Endothelial cell (in vitro differentiated cells): ENCODE measurements at places on chromosomes 16 and 17.

- DNase-seq: no peak
Measured at GRCh38 chr17:11487469-11487868, 110.8 kb upstream of the DNAH9 start.

- no peak for DNase-seq
Measured at GRCh38 chr16:17154981-17155380, 315.8 kb downstream of the XYLT1 start.

DNA sequence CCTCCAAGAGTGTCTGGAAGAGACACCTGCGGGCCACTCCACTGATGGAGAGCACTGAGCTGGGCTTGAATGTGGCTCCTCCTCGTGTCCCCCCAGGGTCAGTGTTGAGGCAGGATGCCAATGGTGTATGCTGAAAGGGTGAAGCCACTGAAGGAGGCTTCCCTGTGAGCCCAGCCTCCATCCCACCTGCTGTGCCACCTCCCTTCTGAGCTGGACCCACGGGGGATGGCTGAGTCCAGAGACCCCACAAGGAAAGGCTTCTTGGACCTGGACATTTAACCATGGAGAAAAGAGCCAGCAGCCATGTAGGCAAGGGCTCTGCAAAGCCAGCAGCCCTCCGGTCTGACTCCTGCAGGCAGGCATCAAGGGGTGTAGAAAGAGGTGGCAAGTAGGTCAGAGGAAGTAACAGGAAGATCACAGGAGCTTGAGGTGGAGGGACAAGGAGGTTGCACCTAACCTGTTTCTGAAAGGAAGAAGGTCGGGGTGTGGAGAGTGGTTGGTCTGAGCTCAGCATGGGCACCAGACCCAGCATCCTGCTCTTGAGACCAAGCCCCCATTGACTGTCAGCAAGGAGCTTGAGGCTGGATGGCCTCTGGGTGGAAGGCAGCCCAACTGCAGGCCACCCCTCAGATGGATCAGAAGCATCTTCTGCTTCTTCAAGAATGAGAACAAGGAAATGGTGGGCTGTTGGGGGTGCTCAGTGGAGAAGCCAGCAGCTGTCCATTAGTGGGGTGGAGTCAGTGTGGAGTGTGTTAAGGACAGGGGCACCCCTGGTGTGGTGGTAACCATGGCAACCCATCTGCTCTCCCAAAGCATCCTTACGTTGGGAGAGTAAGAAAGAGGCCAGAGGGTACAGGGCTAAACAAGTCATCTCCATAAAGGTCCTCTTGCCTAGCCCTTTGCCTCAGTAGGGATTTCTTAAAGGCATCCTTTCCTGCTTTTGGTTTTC, 80.7 kb downstream of the PLD6 start:
- DNase-seq: no peak

DNA sequence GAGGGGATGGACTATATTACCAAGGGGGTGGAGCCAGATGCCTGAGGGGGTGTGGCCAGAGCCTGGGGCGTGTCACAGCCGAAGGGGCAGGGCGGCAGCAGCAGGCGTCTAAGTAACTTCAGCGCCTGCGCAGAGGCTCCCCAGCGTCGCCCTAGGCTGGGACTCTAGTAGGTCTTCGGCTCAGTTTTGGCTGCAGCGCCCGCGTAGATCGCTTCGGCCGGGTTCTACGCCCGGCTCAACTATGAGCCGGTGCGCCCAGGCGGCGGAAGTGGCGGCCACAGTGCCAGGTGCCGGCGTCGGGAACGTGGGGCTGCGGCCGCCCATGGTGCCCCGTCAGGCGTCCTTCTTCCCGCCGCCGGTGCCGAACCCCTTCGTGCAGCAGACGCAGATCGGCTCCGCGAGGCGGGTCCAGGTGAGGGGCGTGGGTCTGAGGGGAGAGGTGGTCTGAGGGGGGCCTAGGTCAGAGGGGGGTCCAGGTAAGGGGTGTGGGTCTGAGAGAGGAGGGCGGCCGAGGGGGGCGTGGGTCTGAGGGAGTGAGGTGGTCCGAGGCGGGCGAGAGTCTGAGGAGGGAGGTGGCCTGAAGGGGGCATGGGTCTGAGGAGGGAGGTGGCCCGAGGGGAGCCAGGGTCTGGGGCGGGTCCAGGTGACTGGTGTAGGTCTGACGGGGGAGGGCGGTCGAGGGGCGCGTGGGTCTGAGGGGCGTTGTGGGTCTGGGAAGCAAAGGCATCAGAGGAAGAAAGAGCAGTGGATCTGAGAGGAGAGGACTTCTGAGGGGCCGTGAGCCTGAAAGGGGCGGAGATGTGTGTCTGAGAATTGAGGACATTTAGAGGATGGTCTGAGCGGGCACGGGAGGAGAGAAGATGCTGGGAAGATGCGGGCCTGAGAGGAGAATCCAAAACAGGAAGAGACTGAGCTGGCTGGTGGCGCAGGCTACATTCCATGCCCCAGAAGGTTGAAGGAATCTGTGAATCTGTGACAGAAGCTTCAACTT, at the start of gene LPCAT2:
Gene LPCAT2 (plus strand): TSS at position 132 of the 991 bp plus-strand sequence. CDS start 110 bp downstream, at position 242.
- peak; percentile 88 for DNase-seq

DNA sequence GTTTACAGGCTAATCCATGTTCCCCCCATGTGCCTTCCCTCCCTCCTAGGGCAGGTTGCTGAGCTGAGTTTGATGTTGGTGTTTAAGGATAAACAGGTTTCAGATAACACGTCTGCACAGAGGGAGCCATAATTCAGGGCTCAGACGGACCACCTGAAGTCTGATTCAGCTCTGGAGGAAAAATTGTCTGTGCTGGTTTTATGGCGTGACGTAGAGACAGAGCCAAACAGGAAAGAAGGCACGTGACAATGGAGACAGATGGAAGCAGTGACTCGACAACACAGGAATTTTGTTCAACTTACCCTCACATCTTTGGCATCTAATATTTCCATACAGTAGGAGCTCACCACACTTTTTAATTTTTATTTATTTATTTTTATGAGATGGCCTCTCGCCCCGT, 10.7 kb upstream of the USP10 start:
- DNase-seq: no peak

- DNase-seq: no peak
Measured at GRCh38 chr16:86398622-86399021, 111.7 kb upstream of the FOXF1 start.

DNA sequence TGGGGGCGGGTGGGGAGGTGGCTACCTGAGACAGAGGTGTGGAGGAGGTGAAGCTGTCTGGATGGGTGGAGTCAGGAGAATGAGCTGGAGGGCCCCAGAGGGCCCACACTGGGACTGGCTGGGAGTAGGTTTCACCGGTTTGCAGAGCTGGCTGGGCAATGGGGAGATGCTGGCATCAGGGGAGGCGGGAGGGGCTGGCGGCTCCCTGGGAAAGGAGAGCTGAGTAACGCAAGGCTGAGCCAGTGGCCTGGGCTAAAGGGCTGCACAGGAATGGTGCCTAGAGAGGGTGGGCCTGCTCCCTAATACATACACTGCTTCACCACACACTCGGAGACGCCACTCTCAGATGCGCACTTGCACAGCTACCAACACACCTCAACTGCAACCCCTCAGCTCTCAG, 12.4 kb downstream of the P3H4 start:
- DNase-seq: no peak

- no peak for DNase-seq
Measured at GRCh38 chr16:27822529-27822928, 241.0 kb downstream of the GSG1L start.

DNA sequence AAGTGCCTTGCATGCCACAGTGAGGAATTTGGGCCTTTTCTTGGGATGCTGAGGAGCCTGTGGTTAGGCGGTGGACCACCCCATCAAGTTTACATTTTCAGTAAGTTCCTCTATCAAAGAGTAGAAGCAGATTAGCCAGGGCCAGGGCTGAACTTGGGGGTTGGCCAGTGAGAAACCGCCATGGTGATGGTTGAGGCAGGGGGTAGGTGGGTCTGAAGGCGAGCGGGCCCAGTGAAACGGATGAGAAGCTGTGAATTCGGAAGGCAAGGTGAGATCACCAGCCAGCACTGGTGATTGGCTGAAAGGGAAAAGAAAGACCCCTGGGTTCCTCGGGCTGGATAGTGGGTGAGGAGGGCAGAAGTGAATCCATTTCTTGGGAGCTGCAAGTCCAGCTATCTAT, 311.4 kb downstream of the CBLN1 start:
- DNase-seq: no peak

DNA sequence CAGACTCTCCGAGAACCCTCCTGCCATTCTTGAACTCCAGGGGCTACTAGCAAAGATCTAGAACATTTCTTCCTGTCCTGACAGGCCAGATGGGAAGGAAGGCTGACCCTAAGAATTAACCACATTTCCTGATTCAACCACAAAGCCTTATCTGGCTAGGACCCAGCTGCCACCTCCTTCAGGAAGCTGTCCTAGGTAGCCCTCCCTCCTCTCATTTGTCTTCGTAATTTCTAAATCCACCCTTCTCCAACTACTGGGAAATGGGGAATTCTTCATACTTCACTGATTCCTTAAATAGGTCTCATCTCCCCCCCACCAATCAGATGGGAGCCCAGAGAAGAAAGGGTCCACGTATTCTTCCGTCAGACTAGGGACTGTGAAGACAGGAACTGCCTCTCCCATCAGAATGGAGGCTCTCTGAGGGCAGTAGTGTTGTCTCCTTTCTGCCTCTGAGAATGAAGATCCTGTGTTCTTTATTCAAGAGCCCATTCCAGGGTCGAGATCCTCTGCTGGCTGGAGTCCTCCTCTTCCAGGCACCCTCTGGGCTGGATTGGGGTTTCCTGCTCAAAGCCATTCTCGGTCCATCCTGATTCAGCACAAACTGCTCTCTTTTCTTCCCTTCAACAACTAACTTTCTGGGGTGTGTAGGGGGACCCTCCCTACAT, 2.1 kb downstream of the SAMD14 start:
- DNase-seq: no peak

GRCh38 chr16:23025692-23026307, 123.5 kb downstream of the USP31 start:
- DNase-seq: no peak

DNA sequence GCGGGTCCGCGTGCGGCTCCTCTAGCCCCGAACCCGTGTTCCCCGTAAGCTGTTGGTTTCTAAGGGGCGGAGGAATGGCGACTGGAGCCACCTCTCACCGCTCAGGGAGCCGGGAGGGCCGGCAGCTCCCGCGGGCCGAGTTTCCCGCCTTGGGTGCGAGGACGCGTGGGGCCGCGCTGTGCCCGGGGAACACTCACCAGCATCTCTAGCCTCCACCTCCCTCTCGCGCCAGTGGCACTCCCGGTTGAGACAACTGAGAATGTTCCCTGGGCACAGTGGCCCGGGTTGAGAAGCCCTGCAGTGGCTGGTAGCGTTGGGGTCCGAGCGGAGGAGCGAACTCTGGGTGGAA, 560 bp downstream of the TELO2 start:
- DNase-seq: no peak

DNA sequence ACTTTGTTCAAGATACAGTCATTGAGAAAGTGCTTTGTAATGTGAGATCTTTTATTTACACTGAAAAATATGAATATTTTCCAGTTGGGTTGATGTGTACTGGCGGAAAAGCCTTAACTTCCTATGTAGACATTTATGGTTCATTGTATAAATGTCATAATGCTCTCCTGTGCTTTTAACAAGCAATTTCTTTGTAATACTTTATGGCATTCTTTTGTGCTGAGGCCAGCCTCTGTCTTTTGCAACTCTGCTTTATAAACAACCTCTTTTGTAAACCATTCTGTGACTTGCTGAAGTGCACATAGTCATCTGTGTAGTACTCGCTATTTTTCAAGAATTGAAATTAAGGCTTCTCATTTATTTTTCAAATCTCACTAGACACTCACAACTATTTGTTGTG, 291.2 kb downstream of the CDH11 start:
- no peak for DNase-seq

- no peak for DNase-seq
Measured at GRCh38 chr17:15291674-15292361, 26.7 kb upstream of the PMP22 start.

- no peak for DNase-seq
Measured at GRCh38 chr16:21075252-21075651, 75.4 kb downstream of the DNAH3 start.

GRCh38 chr17:49871211-49871610, 23.3 kb upstream of the TAC4 start:
- DNase-seq: no peak
